ENCODE measurements at places on chromosomes 3 and 15. TPM values are rescaled to one million over a fixed set of nuclear protein-coding genes. Genes with fewer than 3 reads are reported as not detected.

HMG20A gene
- total RNA-seq, result 20.7 TPM

GRCh38 chr15:82928711-82929110 is 23.8 kb downstream of the HOMER2 start:
- DNase-seq, result no peak

DNA sequence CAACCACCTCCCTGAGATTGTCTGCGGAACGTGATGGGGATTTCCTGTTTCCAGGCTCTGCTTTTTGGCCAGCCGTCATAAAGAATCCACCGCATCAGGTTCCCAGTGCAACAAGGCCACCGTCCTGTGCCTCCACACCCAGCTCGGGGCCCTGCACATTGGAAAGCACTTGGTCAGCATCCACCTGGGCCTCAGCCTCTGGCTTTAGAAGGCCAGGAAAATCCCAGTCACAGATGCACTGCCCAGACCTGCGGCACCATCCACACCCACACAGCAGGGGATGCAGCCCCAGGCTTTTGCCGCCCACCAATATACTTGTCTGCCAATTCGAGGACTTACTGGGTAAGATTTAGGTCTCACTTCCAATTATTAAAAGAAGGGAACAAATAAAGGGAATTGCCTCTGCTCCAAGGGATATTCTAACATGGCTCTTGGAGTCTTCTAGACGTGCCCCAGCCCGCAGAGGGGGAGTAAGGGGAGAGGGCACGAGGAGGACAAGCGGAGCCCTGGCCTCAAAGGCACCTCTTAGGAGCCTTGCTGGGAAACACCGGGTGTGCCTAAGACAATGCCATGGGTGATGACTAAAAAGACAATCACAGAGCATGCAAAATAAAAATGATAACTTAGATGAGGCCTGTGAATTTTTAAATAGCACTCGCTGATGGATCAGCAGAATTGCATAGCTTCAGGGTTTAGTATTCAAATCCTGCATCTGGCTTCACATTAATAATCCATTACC is 169.2 kb downstream of the FOXP1 start:
- no peak for DNase-seq

DNA sequence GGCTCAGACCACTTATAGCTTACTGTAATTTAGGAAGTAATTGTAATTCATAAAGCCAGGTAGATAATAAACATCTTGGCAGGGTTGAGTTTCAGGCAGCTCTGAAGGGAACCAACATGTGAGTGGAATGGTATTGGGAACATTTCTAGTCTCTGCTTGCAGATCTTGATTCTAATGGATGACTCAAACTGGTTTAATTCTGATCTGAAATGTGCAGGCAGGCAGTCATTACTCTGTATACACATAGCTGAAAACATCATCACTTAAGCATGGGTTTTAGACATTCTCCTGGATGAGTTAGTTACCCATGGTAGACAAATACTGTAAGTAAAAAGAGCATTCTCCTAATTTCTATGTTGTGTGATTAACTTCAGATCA is 317.0 kb upstream of the TPRG1 start:
- DNase-seq, result no peak

CP gene
- 17.5 TPM for total RNA-seq

HRG gene
- total RNA-seq, result not detected

FOXL2 gene
- not detected for total RNA-seq

- DNase-seq, result no peak
Observed at GRCh38 chr3:55330355-55330754, 156.8 kb downstream of the WNT5A start.

GRCh38 chr3:47440131-47440530 is 35.6 kb downstream of the SCAP start:
- no peak for DNase-seq

GRCh38 chr15:47506329-47507100 is 210.8 kb upstream of the SEMA6D start:
- no peak for DNase-seq

All from mesenteric fat pad (tissue), 1 donor.